ENCODE measurements at places on chromosomes 3 and 15. TPM values are rescaled to one million over a fixed set of nuclear protein-coding genes. Genes with fewer than 3 reads are reported as not detected.

Gene CAMK2N2
- total RNA-seq = not detected

Gene CHRD
- not detected for total RNA-seq

Gene ASB14
- not detected for total RNA-seq

Gene PLSCR5
- total RNA-seq = not detected

Gene ARL14
- not detected for total RNA-seq

Gene HGD
- total RNA-seq = 0.67 TPM

Gene ANKUB1
- not detected for total RNA-seq

Gene ZNF445
- total RNA-seq = 24.4 TPM

Gene TGM5
- total RNA-seq = not detected

Gene KLF15
- not detected for total RNA-seq

Gene GASK1A
- not detected for total RNA-seq

Gene ZNF80
- 0.15 TPM for total RNA-seq

Gene PP2D1
- total RNA-seq = not detected

Data from activated naive CD4-positive, alpha-beta T cell treated with anti-CD3 and anti-CD28 coated beads, Interleukin-2, amount 10 ng/mL, durations not matched to agents 5 hours and 36 hours (primary cell).